ENCODE measurements at places on chromosomes 12 and 14. TPM values are rescaled to one million over a fixed set of nuclear protein-coding genes. Genes with fewer than 3 reads are reported as not detected.

The MYF6 gene
- total RNA-seq = 0.74 TPM

The GPR132 gene
- 0.74 TPM for total RNA-seq

The PRICKLE1 gene
- 16.2 TPM for total RNA-seq

The TAS2R10 gene
- 2.5 TPM for total RNA-seq

The CACNA1C gene
- total RNA-seq = 24.1 TPM

The PLEKHD1 gene
- 0.49 TPM for total RNA-seq

The LETMD1 gene
- total RNA-seq = 45.0 TPM

The CCDC38 gene
- not detected for total RNA-seq

The CLEC4D gene
- total RNA-seq = not detected

The RITA1 gene
- total RNA-seq = 6.6 TPM

The SAV1 gene
- 18.7 TPM for total RNA-seq

The NT5DC3 gene
- total RNA-seq = 21.9 TPM

The GPRC5D gene
- not detected for total RNA-seq

The MSRB3 gene
- total RNA-seq = 5.4 TPM

The SDR9C7 gene
- total RNA-seq = 0.25 TPM

The PFDN5 gene
- total RNA-seq = 401 TPM

The ARF3 gene
- 70.3 TPM for total RNA-seq

The TAS2R31 gene
- 11.1 TPM for total RNA-seq

The CCDC196 gene
- total RNA-seq = not detected

The SIRT4 gene
- total RNA-seq = 3.9 TPM

The TDRD9 gene
- total RNA-seq = 1.2 TPM

The RPGRIP1 gene
- total RNA-seq = not detected

The RAN gene
- 199 TPM for total RNA-seq

The ZC2HC1C gene
- total RNA-seq = 1.7 TPM

The KLHL33 gene
- 0.25 TPM for total RNA-seq

The LRRC9 gene
- total RNA-seq = 3.0 TPM

The WDHD1 gene
- total RNA-seq = 8.9 TPM

The LRRC74A gene
- not detected for total RNA-seq

The PRR4 gene
- total RNA-seq = 0.98 TPM

The GSG1 gene
- total RNA-seq = not detected

The USP44 gene
- 3.4 TPM for total RNA-seq

The OR2AP1 gene
- not detected for total RNA-seq
